ENCODE measurements at places on chromosomes 1 and 21. TPM values are rescaled to one million over a fixed set of nuclear protein-coding genes. Genes with fewer than 3 reads are reported as not detected.

Gene CACNA1S
- total RNA-seq: not detected

Gene GJA8
- total RNA-seq: not detected

DNA sequence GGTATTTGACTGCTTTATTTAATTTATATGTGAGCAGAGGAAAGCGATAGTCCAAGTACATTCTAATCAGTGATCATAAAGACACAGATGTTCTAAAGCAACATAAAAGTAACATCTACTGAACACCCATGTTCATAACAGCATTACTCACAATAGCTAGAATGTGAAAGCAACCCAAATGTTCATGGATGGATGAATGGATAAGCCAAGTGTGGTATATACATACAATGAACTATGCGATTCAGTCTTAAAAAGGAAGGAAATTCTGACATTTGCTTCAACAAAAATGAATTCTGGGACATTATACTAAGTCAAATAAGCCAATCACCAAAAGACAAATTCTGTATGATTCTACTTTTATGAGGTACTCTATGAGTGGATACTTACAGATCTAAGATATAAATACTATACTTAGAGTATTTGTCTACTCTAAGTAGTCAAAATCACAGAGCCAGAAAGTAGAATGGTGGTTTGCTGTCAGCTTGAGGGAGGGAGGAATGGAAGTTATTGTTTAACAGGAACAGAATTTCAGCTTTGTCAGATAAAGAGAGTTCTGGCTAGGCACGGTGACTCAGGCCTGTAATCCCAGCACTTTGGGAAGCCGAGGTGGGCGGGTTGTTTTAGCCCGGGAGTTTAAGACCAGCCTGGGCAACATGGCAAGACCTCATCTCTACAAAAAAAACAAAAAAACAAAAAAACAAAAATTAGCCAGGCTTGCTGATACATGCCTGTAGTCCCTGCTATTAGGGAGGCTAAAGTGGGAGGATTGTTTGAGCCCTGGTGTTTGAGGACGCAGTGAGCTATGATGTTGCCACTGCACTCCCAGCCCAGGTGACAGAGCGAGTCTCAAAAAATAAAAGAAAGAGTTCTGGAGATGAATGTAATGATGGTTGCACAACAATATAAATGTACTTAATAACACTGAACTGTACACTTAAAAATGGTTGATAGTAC, 79.7 kb upstream of the ARHGAP29 start:
- no peak for DNase-seq

- no peak for DNase-seq
Measured at GRCh38 chr1:158327481-158327880, 3.9 kb downstream of the CD1B start.

DNA sequence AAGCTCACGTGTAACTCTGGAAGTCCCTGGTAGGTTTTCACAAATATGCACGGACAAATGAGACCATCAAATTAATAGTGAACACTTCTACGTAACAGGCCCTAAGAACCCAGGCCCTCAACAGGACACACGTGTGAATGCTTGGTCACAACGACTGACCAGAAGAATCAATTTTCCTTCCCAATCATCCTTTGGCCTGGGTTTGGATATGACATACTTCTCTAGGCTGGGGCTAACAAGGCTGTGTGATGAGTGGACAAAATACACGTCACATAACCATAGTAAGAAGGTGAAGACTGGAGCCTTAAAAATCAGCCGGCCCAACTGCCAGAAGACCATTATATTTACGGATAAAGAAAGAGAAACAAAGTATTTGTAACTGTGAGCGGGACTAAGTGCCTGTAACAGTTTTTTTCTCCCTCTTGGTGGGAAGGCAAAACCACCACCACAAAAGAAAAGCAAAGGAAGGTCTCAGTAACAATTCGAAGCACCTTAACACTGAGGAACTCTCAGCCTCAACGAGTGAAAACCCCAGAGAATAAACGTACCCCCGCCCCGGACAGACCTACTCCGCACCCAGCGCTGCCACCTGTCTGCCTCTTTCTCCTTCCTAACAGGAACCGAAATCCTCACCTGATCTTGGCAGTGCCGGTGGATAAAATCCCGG, 450 bp downstream of the SDE2 start:
- DNase-seq: no peak
